ENCODE measurements at places on chromosomes 11 and 22.

- no peak for DNase-seq
Observed at GRCh38 chr11:63729326-63729725, 39.2 kb downstream of the ZFTA start.

DNA sequence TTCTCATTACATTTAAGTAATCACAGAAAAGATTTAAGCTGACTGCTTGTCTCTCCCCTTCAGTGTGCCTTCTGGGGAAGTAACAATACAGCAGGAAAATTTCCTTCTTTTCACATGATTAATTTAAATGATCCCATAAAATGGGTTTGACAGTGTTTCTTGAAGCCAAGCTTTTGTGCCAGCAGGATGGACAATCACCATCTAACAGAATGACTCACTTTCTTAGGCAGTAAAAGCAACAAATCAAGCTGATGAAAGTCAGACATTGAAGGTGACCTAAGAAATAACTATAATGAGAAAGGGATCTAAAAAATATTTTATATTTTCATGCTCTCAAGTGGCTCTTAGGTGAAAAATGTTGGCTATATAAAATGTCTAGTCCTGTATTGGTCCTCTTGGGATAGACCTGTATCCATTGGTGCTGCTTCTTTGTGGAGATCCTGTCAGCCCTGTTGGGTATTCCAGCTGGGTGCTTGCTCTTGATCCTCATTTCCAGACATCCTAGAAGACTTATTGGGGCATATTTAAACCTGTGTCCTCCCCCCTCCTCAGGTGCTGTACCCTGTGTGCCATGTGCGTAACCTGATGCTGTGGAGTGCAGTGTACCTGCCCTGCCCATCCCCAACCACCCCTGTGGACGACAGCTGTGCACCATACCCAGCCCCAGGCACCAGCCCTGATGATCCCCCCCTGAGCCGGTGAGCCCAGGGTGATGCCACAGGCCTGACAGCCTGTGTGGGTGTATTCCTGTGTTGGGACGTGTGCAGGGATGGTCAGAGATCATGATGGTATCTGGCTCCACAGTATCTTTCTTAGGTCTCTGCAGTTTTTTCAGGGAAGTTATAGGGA lies 62.7 kb upstream of the HORMAD2 start:
- no peak for DNase-seq

GRCh38 chr11:112481893-112482292 lies 221.2 kb upstream of the PLET1 start:
- no peak for DNase-seq

GRCh38 chr11:13108416-13108815 lies 99.3 kb downstream of the RASSF10 start:
- DNase-seq: no peak

GRCh38 chr11:45180179-45180847 lies 33.9 kb downstream of the PRDM11 start:
- DNase-seq: peak; percentile 84

DNA sequence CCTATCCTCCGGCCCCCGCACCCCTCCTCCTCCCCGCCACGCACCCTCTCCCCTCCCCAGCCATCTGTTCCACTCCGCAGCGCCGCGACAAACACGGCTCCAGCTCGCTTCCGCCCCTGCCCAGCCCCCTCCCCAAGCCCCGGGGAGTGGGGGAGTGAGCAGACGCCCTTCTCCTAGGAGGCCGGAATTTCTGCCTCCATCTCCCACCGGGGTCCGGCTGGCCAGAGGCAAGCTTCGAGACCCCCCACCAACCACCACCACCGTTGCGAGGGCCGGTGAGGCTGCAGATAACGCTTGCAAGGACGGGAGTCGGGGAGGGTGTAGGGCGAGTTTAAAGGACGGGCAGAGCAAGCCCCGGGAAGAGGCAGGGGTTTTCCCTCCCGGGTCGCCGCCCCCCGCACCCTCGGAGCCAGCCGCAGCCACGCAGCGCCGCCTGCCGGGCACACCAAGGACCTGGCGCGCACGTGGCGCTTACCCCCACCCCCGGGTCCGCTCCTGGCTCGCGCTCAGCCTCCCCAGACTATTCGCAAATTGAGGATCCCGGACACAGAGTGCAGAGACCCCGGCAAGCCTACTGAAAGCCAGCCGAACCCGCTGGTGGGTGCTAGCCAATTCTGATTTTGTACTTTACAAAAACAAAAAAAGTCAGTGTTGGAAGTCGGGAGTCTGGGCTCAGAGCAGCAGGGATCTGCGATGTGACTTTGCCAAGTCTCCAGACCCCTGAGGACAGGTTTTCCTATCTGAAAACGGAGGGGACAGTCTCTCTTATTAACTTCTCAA lies 22.6 kb downstream of the RTN4RL2 start:
- DNase-seq: no peak

- no peak for DNase-seq
Observed at GRCh38 chr22:44473580-44473979, 24.5 kb downstream of the RTL6 start.

DNA sequence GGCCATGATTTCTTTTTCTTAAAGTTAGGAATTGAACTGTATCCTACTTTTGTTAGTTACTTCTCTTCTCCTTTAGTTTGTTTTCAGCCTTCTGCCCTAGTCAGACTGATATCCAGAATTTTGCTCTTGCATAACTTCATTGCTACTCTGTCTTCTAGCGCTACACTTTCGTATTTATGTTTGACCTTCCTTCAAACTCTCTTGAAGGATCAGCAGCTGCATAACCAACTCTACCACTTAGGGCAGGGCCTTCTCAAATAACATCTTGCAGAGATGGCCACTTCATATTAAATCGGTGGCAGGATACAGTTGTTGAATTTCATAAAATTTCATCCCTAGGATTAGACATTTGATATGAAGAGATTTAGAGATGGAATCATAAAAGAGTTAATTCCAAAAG lies 43.9 kb downstream of the KDM2A start:
- no peak for DNase-seq

DNA sequence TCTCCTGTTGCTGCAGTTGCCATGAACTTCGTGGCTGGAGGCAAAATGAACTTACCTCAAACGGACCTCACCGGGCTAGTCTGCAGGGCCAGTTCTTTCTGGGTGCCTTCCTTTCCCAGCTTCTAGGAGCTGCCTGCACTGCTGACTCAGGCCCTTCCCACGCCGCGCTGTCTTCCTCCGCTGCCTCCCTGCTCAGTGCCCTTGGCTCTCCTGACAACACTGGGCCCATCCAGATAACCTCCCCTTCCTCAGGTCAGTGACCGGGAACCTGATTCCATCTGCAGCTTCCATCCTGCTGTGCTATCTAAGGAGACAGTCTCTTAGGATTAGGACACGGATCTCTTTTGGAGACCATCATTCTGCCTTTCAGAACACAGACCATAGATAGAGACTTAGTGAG lies 19.3 kb downstream of the MOB2 start:
- DNase-seq: no peak

DNA sequence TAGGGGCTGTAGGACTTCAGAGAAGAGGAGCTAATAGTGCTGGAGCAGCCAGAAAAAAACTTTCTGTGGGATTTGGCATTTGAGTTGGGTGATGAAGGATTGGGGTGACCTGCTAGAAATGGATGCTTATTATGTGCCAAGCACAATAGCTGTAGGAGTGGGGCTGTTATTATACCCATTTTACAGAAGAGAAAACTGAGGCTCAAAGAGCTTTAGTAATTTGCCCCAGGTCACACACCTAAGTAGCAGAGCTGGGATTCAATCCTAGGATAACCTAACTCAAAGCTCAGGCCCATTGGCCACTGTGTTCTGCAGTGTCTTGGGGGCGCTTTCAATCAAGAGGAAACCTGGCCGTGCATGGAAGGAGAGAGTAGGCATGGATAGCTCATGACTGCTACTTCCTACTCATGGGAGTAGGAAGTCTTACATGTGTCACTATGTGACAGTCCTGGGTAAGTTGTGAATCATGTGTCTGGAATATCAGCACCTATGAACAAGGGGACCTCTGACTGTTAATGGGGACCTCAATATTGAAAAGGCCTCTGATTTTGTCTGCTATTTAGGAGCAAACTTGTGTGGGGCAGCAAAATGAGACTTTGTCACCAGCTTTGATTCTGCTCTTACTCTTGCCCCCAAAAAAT lies 6.1 kb upstream of the ELF5 start:
- no peak for DNase-seq

- DNase-seq: no peak
Observed at GRCh38 chr11:404551-405264, 10.1 kb downstream of the SIGIRR start.

DNA sequence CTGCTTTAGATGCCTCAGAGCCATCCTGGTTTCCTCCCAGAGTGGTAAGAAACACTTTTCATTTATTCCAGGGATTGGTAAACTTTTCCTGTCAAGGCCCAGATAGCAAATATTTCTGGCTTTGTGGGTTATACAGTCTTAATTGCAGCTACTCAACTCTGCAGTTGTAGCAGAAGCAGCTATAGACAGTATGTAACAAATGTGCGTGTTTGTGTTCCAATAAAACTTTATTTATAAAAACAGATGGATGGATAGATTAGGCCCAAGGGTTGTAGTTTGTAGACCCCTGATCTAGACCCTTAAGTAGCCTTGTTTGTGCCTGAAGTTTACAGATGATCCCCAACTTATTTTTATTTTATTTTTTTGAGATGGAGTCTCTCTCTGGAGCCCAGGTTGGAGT lies 17.9 kb downstream of the NNMT start:
- no peak for DNase-seq

DNA sequence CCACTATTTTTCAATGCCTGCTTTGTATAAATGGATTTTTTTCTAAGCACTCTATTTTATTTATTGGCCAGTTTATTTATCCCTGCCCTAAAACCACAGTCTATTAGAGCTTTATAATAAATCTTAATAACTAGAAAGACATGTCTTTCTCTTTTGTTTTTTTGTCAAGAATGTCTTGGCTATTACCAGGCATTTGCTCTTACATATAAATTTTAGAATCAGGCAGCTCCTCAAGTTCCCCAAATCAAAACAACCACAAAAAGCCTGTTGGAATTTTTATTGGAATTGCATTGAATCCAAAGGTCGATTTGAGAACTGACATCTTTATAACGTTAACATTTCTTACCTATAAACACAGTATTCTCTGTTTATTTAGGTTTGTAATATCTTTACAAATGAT lies 85.8 kb upstream of the SC5D start:
- no peak for DNase-seq

DNA sequence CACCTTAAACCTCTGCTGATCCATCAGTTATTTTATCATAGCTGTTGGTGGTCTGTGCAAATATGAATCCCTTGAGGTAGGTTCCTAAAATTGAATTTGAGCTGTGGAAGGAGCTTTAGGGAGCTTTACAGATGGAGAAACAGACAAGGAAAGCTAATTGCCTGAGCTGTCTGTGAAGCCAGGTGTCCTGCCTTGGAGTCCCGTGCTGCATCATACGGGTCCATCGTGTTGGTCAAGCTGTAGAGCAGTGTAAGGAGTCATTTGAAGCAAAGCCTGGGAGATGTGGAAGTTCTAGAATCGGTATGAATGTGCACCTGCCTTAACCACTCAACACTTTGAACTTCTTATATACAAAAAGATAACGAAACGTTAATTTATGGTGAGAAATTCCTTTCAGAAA lies 1.0 kb downstream of the POLA2 start:
- DNase-seq: no peak

DNA sequence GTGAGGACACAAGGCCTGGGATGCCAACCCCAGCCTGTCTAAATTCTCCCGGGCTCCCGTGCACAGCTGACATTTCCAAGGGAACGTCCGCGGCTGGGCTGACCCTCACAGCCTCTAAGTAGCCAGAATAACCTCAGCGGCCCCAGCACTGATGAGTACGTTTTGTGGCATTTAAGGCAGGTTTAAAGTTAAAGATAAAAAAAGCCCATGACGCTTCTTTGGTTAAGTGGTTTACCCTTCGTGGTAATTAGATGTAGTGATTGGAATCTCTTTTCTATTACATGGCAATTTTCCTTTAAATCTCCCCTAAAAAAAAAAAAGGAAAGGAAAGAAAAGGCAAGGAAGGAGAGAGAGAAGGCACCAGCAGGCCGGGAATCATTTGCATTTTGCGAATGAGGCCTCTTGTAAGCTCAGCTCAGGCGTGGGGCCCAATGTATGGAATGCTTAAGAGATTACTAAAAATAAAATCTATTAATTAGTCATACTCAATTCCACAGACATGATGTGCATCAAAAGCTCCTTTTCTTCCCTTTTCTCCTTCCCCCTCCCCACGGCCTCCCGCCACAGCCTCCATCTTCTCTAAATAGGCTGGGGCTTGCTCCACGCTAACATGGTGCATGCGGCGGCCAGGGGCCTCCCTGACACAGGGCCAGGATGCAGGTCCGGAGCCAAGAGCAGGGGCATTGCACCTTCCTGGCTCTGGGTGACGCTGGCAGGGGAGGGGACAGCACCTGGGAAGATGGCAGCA lies 44.1 kb downstream of the MACROD1 start:
- DNase-seq: peak; percentile 65

GRCh38 chr11:46279126-46280099 lies 2.0 kb downstream of the CREB3L1 start:
- DNase-seq: no peak

DNA sequence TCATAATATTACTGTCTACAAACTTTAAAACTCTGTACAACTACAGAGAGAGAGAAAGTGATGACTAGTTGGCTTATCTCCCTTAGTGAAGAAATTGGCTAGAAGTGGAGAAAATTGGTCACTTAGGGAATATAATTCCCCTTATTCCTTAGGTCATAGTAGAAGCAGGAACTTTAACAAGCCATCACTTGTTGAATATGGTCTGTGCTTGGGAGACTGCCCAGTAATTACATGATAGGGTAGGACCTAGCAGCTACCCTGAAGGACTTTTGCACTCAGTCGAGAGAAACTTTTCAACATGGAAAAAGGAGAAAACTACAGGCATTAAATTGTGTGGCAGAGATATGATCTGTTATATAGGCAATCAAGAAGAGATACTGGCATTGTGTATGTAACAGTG lies 576.5 kb upstream of the CCDC90B start:
- DNase-seq: no peak

- DNase-seq: no peak
Observed at GRCh38 chr11:134734141-134734845, 322.3 kb upstream of the B3GAT1 start.

DNA sequence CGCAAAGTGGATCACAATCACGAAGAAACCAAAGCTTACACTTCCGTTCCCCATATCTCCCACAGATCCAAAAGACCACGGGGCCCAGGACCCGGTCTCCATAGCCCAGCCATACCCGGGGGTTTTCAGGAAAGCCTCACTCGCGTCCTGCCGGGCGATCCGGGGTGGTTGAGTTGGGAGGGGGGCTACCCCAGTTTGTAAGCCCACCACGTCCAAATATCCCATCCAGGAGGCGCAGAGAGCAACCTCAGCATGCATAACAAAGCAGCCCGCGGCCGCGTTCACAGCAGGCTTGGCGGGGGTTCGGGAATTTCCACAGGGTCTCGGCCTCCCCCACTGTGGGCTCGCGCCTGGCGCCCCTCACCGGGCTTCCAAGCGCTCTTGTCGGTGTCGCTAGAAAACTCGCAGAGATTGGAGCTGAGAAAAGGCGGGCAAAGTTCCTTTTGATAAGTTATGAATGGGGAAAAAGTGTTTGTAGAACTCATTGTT lies 9.5 kb downstream of the SDF2L1 start:
- no peak for DNase-seq

GRCh38 chr11:86746514-86746913 lies 53.8 kb upstream of the PRSS23 start:
- DNase-seq: no peak
